H4 (cell line): ENCODE measurements at places on chromosomes 2 and 18.

DNA sequence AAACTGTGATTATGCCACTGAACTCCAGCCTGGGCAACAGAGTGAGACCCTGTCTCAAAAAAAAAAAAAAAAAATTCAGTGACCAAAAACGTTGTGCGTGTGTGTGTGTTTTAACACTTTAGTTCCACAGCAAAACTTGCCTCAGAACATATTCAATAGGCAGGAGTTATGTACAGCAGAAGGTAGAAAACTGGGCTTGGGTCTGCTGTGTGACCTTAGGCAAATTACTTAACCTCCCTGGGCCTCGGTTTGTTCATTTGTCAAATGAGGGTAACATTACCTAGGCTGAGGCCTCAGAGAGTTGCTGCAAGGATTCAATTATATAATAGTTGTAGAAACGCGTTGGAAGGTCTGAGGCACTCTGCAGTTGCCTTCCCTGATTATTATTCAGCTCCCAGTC lies 10.3 kb upstream of the SCG2 start:
- DNase-seq, result no peak

GRCh38 chr18:76274468-76275289 lies 220.4 kb downstream of the ZNF516 start:
- peak; percentile 39 for DNase-seq

GRCh38 chr2:158969162-158969714 lies 798 bp downstream of the TANC1 start:
- DNase-seq, result no peak

- no peak for DNase-seq
These were observed 59.2 kb upstream of the POMC start for GRCh38 chr2:25227576-25227975.

- DNase-seq, result no peak
These were observed 24.2 kb upstream of the KLF11 start for GRCh38 chr2:10019174-10019573.

- no peak for DNase-seq
These were observed 10.3 kb downstream of the SULT1C4 start for GRCh38 chr2:108388045-108388444.

- no peak for DNase-seq
These were observed 16.1 kb downstream of the STRADB start for GRCh38 chr2:201467666-201468065.

- no peak for DNase-seq
These were observed 2.5 kb downstream of the ITGAV start for GRCh38 chr2:186592137-186592875.

DNA sequence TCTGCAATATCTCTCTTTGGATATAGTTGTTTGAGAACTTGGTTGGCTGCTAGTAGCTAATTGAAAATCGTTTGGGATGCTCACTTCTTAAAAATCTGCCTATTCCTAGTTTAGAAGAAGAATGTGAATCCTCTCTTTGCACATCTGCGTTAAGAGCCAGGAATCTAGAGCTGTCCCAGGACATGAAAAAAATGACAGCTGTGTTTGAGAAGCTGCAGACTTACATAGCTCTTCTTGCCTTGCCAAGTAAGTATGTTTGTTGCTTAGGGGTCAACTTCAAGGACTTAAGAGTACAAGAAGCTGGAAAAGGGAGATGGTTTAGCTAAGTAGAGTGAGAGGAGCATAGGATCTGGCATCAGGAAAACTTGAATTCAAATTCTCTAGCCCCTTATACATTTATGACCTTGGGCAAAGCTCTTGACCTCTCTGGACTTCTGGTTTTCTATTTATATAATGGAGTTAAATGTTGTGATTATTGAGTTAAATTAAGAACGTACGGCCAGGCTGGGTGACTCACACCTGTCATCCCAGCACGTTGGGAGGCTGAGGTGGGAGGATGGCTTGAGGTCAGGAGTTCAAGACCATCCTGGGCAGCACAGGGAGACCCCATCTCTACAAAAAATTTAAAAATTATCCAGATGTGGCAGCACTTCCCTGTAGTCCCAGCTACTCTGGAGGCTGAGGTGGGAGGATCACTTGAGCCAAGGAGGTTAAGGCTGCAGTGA lies 55.2 kb upstream of the STON1 start:
- no peak for DNase-seq

DNA sequence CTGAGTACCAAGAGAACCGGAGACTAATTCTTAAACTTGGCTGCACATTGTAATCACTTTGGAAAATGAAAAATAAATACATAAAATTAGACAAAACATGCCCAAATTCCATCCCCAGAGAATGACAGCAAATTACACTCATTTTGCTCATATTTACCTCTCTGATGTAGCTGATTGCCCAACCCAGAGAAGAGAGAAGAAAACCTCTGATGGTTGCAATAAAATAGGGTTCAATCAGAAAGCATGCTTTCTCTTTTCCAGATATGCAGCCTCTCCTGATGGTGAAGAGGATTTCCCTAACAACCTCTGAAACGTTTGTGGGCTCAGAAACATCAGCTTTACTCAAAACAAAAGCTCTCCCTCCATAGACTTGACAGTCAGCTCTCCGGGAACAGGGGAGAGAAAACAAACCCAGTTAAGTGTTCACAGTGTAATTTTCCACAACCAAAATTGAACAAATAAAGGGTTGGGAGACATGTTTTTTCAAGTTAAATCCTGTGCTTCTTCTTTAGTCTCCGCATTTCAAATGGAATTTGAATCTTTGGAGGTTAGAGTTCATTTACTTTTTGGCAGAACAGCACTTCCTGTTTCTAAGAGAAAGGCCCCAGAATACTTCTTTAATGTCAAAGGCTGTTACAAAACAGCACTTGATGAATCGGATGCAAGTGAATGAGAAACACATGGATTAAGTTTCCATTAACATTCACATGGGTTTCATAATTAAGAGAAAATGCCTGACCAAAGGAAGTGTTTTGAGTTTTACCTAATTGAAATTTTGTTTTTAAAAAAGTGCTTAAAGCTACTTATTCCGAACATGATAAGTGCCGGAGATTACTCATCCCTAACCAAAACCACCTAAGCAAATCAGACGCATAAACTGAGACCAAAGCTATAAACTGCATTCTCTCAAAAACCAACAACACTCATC lies 570.1 kb upstream of the SYT4 start:
- peak; percentile 26 for DNase-seq

- peak; percentile 64 for DNase-seq
These were observed 105.7 kb downstream of the MGAT5 start for GRCh38 chr2:134359367-134360081.

DNA sequence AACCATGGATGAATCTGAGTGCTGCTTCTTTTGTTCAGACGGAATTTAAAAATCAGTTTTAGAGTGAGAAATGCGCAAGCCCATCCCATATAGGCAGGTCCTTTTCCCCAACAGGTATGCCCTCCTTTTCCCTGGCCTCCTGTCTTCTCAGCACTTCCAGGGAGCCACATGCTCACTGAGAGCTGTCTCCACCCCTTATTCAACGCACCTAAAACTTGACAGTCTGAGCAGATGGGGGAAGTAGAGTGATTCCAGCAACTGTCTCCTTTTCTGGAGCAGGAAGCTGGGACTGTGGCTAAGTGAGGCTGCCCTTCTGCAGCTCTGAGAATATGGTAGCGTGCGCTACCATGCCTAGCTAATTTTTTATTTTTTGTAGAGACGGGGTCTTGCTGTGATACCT lies 53.1 kb upstream of the NOSTRIN start:
- DNase-seq, result no peak

DNA sequence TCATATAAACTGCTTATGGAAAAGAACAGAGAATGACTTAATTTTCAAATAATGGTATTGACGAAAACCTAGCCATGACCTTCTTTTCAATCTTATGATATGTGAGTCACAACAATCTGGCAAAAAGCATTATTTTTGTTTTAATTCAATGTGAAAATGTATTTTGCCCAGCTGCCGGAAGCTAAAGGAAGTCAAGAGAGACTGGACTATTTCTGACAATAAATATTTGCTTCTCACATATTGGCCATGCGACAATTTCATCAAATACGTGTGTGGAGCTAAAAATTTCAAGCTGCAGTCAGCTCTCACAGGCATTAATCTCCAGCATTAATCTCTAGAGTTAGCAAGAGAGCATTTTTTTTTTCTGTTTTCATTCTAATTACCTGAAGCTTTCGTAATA lies 881.0 kb downstream of the CPS1 start:
- DNase-seq, result no peak

DNA sequence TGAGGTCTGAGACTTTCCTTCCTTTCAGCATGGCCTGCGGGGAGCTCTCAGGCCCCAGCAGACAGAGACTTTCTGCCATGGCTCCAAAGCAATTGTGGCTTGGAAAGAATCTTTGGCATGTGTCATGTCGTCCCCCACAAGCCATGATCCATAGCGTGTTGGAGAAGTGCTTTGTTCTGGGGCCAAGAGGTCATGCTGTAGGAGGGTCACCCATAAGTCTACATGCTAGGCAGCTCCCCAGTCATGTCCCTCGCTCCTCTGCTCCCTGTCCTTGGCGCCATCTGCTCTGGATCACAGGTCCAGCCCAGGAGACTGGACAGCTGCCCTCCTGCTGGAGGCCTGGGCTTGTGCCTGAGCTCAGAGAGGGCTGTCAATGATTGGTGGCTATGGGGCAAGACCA lies 78.8 kb upstream of the LCLAT1 start:
- DNase-seq, result no peak

- DNase-seq, result peak; percentile 24
These were observed 84.8 kb downstream of the VRK2 start for GRCh38 chr2:58131191-58132011.

DNA sequence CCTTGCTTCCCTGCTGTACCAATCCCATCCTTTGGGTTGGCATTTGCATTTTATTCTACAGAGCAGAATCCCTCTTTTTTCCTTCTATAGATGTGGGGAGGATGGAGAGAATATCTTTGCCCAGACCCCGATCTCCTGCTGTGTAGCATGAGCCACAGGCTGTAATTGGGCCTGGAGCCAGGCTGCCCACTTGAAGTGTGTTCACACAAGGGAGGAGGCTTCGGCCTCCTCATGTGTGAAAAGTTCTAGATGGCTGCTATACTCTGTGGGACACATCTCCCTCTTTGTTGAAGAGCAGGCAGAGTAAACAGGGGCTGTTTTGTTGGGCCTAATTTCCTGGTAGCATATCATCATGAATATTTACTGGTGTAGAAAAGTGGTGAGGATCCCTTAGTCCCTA lies 126.3 kb downstream of the XRCC5 start:
- no peak for DNase-seq

DNA sequence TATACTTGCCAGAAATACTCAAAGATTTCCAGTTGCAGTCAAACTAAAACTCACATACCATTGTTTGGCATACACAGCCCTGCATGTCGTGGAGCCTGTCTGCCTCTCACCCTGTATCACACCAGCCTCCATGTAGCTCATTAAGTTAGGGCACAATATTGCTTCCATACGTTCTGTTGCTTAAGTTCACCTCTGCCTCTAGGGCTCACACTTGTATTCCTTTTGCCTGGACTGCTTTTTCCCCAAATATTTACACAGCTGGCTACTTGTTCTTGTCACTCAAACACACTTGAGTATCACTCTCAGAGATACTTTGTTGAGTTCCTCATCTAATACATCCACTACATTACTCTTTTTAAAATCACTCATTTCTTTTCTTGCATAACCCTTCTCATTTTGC lies 83.1 kb downstream of the PTH2R start:
- no peak for DNase-seq
